ENCODE measurements at places on chromosomes 12 and 14.

DNA sequence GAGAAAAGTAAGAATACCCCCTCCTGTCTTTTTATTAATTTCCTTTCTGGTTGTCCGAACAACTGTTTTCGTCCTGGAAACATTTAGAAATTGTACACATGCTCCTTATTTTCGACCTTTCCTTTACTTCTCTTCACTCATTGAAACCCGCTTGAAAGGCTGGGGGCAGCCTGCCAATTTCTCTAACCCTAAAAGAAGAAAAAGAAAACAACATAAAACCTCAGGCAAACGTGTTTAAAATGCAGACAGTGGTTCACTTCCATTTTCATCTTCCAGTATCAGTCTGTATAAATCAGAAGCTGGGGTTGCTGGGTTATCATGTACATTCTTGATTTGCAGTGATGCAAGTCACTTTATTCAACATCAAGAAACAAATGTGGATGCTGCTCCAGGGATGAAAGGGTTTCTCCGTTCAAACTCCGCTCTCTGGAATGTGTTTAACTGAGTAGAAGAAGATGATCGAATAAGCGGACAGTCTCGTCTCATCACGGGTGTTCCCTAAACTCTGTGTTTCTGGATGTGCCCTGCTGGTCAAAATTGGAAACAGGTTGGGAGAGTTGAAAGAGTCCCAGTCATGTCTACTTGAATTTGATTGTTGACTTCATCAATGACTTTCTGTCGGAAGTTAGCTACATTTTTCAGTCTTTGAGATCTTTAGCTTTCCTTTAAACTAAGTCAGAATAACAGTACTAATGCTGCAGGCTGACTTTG, 1042.2 kb downstream of the BCL11B start:
- no peak for DNase-seq

DNA sequence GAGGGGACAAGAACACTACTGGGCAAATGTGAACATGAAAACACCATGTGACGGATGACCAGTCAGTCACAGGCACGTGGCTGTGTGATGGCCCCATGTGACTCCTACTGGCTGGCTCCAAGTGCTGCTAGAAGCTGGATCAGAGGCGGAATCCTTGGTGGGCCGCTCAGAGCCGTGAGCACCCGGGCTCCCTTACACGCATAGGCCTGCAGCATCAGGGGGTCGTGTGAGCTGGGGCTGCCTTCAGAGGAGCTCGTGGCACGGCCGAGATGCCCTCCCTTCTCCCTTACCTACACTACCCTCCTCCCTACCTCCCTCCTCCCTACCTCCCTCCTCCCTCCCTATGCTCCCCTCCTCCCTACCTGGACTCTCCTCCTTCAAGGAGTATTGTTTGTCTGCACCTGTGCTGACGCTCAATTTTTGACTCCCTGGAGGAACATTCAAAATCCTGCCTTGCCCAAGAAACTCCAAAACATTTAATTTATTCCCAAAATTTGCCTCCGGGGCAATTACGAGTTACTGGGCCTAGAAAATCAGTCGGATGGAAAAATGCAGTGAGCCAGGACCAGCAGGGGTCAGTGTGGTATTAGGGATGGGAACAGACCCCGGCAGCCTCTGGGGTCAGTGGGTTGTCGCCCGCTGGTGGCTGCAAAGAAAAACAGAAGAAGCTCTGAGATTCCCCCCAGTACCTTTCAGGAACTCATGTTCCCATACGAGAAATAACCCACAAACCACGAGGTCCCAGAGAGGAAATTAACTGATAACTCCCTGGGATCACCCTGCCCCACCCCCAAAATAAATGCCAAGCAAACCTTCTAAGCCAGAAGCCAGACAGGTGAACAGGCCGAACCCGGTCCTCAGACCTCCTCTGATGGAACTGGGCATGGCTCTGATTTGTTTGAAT, 61.3 kb downstream of the C14orf132 start:
- DNase-seq, result peak; percentile 85

- DNase-seq, result no peak
Measured at GRCh38 chr12:1293901-1294300, 300.5 kb downstream of the FBXL14 start.

GRCh38 chr14:35553808-35554207, 19.8 kb downstream of the INSM2 start:
- DNase-seq, result no peak

DNA sequence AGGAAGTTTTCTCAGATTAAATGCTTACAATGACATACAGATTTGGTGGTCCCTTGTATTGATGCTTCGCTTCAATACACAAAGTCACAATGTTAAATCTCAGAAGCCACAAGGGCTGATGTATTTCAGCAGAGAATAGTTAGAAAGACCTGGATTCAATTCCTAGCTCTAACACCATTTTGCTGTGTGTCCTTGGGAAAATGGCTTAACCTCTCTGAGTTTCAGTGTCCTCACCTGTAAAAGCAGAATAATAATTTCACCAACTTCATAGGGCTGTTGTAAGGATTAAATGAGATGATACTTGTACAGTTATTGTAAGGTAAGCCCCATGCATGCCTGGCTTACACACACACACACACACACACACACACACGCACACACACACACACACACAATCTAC, 30.3 kb downstream of the P2RX7 start:
- DNase-seq, result no peak

- DNase-seq, result peak; percentile 27
Measured at GRCh38 chr12:45357539-45358417, 141.9 kb downstream of the ANO6 start.
